ENCODE measurements at places on chromosomes 5 and 9.

DNA sequence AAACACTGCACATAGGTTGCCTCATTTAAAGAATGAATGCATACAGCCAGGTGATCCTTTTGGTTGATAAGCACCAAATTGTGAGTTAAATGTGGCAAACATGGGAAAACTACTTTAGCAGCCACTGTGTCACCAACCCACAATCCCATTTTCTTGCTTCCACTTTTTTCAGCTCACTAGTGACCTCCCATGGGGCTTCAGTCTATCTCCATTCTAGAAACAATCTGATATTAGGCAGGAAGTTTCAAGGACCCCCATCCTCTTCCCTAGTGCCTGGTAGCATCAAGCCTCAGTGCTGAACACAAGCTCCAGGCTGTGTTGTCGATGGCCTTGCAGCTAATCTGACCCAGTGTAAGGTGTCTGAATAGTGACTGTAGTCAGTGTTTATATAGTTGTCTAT, 66.2 kb downstream of the PLPPR1 start:
- DNase-seq: no peak

DNA sequence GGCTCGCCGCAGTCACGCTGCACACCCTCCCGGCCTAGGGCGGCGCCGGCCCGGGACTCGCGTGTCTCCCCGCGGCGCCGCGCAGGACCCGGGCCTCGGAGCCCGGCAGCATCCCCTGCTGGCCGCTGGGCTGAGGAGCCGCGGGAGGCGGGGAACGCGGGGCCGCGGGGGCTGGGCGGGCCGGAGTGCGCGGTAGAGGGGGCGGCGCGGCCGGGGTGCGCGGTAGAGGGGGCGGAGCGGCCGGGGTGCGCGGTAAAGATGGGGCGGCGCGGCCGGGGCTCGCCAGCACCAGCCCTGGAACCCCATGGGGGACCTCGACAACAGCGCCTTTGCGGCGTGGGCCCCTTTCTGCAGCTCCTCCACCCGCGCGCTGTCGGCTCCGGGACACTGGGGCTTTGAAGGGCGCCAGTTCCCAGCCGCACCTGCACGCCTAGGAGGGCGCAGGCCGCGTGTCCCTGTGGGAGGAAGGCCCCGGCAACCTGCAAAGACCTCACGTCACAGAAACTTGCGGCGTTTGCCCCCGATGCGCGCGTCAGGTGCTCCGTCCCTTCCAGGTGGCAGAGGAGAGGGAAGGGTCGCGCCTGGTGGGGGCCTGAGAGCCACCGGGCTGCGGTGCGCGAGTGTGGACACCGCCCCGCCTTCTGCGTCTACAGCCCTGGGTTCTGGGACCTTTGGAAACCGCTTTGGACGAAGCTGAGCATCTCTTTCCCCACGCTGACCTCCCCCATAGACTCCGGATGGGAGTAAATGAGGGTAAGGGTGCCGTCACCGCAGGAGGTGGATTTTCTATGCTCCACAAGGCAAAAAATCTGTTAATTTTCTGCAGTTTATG, 49.6 kb downstream of the NSUN2 start:
- DNase-seq: peak; percentile 51

- DNase-seq: peak; percentile 7
Observed at GRCh38 chr9:89077519-89077918, 86.3 kb downstream of the S1PR3 start.

DNA sequence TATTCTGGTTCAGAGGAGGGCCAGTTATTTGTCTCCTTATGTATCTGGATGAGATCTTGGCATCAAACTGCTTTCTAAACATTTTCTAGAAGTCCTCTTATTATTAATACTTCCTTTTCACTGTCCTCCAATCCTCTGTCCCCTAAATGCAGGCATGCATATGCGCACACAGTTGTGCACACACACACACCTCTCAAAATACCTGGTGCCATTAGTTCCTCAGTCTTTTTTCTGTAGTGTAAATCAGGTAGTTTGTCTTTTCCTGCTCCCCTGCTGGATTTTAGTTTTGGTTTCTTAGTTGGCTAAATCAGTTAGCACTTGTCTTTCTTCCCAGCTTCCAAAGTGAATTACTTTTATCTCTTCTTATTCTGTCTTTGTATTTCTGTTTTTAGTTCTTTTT, 55.8 kb upstream of the LRRC70 start:
- DNase-seq: no peak

- DNase-seq: no peak
Observed at GRCh38 chr5:149099920-149100319, 37.1 kb upstream of the SH3TC2 start.

DNA sequence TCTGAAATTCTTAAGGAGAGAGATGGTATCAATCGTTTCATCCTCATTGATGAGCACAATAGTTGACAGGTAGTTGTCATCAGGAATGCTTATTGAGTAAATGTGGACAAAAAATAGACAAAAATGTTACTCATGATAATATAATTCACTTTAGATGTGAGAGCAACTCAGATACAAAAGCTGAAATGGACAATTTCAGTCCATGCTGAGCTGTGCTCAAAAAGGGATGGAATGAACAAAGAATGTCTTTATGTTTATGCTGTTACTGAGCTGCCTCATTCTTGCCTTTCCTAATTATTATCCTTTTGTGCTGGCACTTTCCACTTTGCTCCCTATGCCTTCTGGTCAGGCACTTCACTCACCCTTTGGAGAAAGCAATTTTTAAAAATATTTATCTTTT, 49.5 kb downstream of the JAKMIP2 start:
- DNase-seq: no peak

- no peak for DNase-seq
Observed at GRCh38 chr5:150206098-150206778, 16.4 kb downstream of the SLC6A7 start.

- DNase-seq: peak; percentile 48
Observed at GRCh38 chr9:36140086-36141084, 3.9 kb downstream of the GLIPR2 start.

GRCh38 chr5:140576776-140577201, 12.2 kb downstream of the SLC35A4 start:
- DNase-seq: no peak
